ENCODE measurements at places on chromosomes 11 and 22. TPM values are rescaled to one million over a fixed set of nuclear protein-coding genes. Genes with fewer than 3 reads are reported as not detected.

CRYBB3 gene
- total RNA-seq, result 0.91 TPM

SYT8 gene
- 0.30 TPM for total RNA-seq

SYT9 gene
- 11.3 TPM for total RNA-seq

BTBD18 gene
- not detected for total RNA-seq

MRPL40 gene
- total RNA-seq, result 27.8 TPM

GRCh38 chr11:68457216-68457897 is 3.2 kb upstream of the PPP6R3 start:
- no peak for DNase-seq

GRCh38 chr11:76810151-76810853 is 27.1 kb downstream of the TSKU start:
- peak; percentile 63 for DNase-seq

GRCh38 chr11:132312161-132312560 is 941.7 kb downstream of the NTM start:
- no peak for DNase-seq

- DNase-seq, result no peak
Measured at GRCh38 chr11:12459865-12460444, 82.6 kb downstream of the PARVA start.

DNA sequence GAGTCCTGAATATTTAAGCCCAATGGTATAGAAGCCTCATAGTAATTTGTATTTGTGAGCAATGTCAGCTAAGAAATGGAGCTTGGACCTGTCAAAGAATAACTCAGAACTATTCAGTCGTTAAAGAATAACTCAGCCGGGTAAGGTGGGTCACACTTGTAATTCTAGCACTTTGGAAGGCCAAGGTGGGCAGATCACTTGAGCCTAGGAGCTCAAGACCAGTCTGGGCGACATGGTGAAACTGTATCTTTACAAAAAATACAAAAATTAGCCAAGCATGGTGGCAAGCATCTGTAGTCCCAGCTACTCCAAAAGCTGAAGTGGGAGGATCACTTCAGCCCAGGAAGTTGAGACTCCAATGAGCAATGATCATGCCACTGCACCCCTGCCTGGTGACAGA is 1526.5 kb downstream of the LRRC4C start:
- DNase-seq, result no peak

DNA sequence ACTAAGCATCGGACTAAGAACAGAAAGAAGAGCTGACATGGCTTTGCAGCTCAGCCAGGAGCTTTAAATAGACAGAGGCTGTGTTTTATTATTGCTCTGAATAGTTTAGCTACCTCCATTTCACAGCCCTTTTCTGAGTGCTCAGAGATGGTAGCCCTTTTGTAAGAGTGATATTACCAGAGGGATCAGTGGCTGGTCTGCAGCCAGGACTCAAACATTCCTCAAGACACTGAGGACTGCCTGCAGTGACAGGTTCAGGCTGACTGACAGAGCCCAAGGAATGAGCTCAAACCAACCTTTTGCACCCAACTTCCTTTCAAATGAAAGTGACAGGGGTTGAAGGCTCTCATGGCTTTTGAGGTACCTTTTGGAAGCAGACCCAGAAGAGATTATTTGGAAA is 189.0 kb downstream of the DDX10 start:
- DNase-seq, result no peak

DNA sequence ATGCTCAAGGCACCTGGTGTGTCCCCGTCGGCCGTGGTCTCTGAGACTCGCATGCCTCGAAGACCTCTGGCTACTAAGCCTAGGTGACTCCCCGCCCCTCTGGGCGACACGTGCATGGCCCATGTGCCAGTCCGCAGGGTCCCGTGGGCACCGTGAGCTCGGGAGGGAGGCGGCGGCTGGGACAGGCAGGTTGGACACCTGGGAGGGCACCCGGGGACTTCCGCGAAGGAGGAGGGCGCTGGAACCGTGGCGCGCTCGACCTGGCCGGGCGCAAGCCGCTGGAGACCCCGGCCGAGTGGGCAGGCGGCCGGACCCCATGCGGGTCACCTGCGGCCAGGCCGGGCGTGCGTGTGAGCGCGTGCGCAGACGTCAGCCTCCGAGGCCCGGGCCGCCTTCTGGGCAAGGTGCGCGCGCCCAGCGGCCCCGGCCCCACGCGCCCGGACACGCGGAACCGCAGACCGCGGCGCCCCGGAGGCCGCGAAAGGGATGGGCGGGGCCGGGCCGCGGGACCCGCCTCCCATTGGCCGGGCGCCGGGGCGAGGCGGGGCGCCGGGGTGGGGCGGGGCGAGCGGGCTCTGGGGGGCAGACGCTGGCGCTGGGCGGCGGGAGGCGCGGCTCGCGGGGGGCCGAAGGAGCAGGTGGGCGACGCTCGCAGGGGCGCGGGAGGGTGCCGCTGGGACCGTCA is 579 bp upstream of the RASD2 start:
- peak; percentile 66 for DNase-seq

DNA sequence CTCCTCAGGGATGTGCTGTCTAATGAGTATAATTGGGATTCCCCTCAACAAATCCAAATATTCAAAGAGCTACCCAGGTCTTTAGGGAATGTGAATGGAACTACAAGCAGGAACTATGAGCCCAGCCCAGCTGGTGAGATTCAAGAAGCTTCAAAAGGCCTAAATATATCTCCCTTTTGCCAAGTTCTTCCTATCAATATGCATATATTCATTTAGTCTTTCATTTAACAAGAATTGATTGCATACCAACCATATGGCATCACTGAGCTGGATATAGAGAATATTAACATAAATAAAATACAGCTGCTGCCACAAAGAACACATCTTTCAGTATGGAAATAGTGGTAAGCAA is 58.9 kb upstream of the PRSS23 start:
- DNase-seq, result no peak

DNA sequence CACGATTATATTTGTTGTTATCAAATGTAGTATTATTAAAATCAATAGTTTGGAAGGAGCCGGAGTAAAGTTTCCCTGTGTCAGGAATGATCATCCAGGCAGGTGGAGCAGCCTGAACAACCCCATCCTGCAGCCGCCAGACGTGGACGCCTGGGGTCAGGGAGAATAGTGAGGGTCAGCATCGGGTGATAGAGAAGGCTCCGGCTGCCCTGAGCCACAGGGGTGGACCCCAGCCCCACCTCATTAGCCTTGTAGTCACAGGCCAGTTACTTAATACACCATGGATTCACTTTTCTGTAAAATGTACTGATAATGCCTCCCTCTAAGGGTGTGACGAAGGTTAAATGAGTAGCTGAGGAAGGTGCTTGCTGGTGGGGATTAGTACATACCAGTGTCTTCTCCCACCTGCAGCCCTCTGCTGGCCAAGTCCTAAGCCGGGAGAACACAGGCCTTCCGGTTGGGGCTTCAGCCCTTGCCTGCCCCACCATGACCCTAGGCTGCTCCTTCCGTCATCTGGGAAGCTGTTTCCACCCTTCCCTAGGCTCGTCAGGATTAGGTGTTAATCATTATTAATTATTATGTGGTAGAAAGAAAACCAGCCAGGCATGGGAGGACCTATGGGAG is 14.9 kb downstream of the TMEM121B start:
- no peak for DNase-seq

- DNase-seq, result no peak
Measured at GRCh38 chr11:57172031-57172430, 9.7 kb upstream of the LRRC55 start.

DNA sequence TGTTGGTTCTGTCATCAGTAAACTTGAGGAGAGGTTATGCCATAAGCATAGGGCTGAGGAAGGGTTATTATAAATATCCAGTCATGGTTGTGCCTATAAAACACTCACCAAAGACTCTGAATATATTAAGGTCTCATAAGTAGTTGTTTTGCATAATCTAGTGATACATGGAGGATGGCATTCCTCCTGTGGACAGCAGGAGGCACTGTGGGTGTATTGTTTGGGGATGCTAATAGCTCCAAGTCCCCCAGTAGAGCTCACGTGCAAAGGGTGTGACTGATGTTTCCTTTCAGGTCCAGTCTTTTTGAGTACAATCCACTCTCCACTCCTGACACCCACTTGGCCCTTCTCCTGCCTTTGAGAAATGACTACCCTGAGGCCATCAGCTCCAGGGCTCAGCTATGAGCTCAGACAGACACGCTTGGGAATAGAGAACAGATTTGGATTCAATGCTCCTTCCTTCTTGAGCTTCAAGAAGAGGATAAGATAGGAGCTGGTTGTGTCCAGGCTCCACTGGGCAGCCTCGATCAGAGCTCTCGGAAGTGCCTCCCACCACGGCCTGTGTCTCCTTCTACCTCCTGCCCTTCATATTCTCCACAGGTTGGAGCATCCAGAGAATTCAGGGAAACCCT is 85.2 kb upstream of the IGLL5 start:
- DNase-seq, result no peak

GRCh38 chr22:29697853-29698598 is 21.8 kb upstream of the CABP7 start:
- DNase-seq, result no peak

- DNase-seq, result peak; percentile 66
Measured at GRCh38 chr11:42205518-42205917, 746.1 kb upstream of the LRRC4C start.

DNA sequence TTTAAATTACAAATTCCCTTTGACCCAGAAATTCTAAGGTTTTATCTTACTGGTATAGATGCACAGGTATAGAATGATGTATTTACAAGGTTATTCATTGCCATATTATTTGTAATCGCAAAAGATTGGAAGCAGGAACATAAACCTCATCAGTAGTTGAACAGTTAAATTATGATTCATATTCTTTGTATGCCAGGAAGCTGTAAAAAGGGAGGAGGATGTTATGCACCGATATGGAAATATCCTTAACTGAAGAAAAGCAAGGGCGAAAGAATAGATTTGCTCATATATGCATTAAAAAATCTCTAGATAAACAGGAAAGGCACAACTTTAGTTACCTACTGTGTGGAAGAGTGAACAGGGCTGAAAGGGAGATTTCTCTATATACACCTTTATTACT is 36.7 kb downstream of the PPFIA1 start:
- no peak for DNase-seq

DNA sequence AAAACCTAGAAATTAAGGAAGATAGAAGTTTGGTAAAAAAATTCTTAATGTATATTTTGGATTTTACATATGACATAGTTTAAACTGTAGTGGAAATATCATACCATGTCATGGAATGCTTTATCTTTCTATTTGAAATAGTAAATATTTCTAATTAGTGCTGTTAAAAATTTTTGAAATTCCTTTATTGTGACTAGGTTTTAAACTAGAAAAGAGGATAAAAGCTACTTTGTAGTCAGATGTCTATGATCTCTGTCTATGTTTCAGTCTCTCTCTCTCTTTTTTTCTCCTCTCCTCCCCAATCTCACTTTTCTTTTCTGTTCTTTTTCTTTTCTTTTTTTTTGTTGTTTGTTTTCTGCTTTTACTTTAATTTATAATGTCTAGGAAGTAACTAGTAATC is 226.2 kb downstream of the TMEM135 start:
- DNase-seq, result no peak

DNA sequence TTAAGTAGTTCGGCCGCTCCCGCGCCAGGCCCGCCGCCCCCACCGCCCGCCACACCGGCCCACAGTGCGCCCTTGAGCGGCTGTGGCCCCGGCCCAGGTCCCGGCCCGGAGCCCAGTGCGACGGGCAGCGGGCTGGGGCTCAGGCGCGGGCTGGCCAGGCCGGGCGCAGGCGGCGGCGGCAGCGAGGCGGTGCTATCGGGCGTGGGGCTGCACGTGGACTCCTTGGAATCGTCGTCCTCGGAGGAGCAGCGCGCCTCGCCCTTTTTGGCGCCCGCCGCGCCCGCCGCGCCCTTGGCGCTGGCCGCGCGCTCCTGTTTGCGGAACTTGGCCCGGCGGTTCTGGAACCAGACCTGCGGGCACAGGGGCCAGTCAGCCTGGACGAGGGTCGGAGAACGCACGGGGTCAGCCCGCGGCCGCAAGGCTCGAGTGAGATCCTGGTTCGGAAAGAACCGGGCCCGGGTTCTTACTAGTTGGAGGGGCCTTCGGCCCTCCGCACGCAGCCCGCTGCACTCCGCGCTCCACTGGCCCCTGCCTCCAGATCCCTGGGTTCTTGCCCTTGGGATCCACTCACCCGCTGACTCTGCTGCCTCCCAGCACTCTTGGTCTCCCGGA is 4.0 kb downstream of the PHOX2A start:
- DNase-seq, result no peak

- DNase-seq, result no peak
Measured at GRCh38 chr11:43576803-43577521, 103.6 kb upstream of the HSD17B12 start.

DNA sequence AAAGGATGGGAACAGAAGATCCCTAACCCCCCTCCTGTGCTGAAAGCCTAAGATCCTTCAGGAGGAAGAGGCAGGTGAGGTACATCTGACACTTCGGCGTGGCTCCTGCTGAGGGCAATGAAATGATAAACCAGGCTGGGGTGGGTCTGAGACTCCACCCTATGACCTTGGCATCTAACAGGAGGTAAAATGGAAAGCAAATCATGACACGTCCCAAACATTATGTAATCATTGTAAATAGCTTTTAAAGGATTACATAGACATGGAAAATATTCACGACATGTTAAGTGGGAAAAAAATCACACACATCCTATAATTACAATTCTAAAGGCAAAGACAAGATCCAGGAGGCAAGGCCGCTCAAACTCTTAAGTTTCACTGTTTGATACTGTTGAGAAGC is 70.5 kb downstream of the LINC01488 start:
- DNase-seq, result no peak

DNA sequence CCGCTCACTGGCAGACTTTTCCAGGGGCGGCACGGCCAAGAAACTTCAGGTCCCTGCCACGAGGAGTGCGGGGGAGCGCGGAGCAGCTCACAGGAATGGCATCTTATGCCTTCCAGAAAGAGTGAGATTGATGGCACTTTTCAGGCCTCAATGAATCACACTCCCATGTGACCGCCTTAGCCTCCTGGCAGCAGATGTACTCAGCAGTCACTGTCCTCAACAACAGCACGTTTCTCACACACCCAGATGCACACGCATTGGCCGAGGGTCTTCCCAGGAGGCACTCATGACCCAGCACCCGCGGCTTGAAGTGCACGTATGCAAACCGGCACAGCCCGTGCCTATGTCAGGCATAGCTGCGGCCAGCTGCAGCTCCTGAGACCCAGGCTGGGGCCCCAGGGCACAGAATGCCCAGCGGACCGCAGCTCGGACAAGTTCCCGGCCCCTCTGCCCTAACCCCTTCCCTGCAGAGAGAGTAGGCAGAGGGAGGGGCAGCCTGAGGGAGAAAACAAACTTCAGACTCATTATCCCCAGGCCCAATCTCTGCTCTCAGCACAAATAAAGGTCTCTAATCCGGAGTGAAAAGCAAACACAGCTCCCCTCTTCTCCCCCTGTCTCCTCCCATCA is 48.3 kb downstream of the RPUSD4 start:
- no peak for DNase-seq

DNA sequence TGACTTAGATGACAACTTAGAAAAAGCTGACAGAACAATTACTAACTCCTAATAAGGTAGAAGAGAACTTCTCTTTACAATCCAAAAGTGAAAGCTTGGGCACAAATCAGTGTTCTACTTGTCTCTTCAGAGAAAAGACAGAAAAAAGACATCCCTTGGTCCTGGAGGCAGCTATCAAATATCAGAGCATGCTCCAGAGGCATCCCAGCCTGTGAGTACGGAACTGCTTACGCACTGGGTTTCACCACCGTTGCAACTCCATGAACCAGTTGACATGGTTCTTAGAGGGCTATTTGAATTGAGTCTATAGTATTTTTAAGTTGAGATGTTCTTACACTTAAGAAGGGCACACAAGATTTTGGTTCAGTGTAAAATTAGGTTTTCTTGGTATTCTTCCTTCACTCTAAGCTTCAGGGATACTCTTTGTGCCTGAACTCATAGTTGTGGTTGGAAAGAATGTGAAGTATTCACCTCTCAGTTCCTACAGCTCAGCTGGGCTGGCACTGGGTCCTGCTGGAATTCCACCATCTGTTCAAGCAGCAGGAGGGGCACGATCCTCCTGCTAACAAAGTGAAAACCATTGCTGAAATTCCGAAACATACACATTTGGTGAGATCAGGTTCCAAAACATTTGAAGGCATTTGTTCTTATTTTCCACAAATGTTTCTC is 6.3 kb downstream of the AKIP1 start:
- no peak for DNase-seq
